Activated naive CD4-positive, alpha-beta T cell treated with Interleukin-2 at 50 U/mL for 16 hours (primary cell): ENCODE measurements at places on chromosomes 2 and 18.

GRCh38 chr18:73782405-73782804 is 365.2 kb downstream of the FBXO15 start:
- no peak for DNase-seq

DNA sequence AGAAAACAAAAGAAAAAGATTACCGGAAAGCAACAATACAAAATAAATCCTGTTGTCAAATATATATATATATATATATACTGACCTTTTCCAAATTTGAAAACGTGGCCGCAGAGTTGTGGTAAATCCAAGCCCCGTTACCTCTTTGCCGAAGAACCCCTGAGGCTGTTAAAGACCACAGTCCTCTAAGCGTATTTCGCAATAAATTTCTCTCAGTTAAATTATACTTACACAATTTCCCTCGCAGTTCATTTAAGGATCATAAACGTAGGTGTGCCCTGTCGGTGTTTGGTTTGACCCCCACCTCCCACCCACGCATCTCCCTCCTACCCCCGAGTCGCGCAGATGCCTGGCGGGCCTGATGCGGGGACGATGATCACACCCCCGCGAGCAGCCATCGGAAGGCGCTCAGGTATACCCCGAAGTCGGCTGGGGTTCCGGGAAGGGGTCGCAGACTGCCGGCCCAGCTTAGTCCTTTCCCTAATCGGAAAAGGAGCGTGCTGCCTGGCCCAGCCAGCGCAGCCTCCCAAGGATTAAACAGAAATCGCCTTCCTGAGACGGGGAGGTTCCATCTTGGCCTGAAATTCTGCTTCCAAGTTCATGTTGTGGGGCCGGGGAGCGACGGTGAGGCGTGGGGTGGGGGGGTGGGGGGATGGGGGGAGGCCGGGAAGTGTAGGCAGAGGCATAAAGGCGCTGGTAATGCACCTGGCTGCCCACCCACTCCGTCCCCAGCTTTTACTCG is 2.9 kb upstream of the MEIS1 start:
- DNase-seq: no peak

- DNase-seq: peak; percentile 45
Observed at GRCh38 chr2:8154936-8155335, 526.9 kb upstream of the ID2 start.

DNA sequence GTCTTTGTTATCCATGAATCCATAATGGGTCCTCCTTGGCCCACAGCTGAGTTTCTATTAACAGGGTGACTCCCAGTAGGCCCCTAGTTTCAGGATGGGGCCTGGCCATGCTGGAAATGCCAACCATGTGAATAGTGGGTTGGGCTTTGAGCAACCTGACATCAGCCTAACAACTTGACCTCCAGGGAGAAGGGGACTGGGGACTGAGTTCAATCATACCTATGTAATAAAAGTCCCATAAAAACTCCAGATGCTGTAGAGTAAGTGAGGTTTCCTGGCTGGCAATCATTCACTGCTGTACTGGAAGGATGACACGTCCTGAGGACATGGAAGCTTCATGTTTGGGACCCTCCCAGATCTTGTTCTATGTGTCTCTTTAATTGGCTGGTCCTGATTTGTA is 7.9 kb downstream of the REV1 start:
- DNase-seq: no peak

DNA sequence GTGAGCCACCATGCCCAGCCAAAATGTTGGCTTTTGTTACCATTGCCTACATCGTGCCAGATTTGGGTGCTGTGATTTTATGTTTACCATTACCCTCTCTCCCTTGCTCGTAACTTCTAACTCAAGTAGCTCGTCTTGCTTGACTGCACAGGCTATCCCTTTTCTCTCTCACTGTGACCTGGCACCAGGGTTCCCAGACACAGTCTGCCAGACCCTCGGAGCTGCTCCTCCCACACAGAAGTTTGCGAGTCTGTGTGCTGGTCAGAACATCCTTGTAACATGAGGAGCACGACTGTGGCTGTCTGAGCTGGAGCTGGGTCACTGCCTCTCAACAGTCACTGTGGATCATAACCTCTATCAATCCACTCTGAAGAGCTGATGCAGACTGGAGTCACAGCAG is 152.5 kb upstream of the ACKR3 start:
- DNase-seq: no peak

- no peak for DNase-seq
Observed at GRCh38 chr2:189540551-189540950, 40.0 kb downstream of the SLC40A1 start.

- no peak for DNase-seq
Observed at GRCh38 chr2:15945909-15946705, 5.8 kb downstream of the MYCN start.

DNA sequence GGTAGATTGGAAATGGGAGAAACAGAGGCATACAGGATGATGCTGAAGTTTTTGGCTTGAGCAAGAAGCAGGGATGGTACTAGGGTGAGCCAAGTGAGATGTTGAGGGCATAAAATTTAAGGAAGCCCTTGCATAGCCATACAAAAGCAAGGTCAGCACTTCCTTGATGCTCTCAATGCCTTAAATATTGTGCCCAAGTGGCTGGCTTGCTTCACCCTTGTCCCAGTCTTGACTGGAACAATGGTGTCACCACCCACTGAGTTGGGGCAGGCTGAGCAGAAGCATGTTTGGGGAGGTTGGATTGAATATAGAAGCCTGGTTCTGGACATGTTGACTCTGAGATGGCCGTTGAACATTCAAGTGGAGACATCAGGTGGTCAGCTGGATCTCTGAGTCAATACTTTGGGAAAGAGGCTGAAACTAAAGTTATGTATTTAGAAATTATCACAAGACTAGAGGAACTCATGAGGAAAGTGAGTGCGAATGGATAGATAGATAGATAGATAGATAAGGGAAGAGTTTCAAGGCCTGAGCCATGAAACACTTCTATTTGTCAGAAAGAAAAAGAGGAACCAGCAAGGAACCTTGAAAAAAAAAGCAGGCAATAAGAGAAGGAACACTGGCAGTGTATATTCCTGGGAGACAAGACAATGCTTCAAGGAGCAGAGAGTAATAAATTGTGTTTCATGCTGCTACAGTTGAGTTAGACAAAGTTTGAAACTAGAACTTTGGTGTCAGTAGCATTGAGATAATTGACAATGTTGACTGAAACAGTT is 43.0 kb upstream of the HNMT start:
- no peak for DNase-seq

GRCh38 chr2:72148837-72149555 is 1.3 kb upstream of the CYP26B1 start:
- peak; percentile 21 for DNase-seq

DNA sequence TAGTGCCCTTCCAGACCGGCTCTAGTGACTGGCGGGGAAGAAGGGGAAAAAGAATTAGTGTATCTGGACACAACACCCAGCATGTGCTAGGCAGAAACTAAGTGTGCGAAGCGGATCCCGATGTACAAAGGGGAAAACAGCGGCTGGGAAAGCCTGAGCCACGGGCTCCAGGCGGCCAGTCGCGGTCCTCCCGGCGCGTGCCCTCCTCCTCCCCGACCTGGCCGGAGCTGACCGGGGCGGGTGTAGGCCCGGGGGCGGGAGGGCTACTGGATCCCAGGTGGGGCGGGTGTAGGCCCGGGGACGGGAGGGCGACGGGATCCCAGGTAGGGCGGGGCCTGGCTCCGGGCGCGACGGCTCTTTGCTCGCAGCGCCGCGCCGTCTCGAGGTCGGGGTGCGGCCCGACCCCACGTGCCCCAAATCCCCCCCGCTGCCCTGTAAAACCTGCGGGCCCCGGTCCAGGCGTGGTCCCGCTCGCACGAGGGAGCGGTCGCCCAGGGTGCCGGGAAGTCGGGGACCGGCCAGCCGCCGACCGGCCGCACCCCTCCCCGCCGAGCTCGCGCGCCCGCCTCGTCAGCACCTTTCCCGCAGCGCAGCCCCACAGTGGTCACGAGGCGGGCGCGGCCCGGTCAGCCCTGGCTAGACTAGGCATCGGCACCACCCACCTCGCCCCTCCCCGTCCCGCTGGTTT is 48.8 kb downstream of the C2orf42 start:
- no peak for DNase-seq

DNA sequence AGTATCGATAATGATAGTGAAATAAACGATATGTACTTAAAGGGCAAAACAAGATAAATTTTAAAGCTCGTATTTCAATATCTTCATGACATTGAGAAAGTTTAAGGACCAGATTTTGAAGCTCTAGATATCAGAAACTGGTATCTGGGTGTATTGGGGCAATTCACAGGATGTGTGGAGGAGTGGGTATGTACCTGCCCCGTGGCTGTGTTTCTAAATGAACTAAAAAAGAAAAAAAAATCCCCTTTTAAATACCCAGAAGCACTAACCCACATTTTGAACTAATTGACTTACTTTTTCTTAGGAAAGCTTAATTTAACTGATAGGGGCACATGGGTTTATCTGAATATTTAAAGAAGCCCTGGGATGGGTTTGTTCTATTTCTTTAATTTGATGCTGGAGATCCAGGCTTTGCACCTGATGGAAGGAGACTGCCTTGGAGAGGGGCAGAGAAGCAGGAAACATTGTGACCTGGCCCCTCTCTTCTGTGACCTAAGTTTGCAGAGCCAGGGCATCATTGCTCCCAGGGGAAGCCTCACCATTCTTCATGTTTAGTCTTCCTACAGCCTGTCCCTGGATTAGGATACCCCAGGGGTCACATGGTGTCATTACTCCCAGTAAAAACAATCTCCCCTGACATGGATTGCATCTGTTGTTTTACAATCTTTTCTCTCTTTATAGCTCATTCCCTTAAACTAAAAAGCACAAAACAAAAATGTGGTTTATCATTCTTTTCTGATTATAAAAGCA is 7.6 kb upstream of the KCTD1 start:
- no peak for DNase-seq

GRCh38 chr18:3910512-3910911 is 460.5 kb downstream of the TGIF1 start:
- no peak for DNase-seq

DNA sequence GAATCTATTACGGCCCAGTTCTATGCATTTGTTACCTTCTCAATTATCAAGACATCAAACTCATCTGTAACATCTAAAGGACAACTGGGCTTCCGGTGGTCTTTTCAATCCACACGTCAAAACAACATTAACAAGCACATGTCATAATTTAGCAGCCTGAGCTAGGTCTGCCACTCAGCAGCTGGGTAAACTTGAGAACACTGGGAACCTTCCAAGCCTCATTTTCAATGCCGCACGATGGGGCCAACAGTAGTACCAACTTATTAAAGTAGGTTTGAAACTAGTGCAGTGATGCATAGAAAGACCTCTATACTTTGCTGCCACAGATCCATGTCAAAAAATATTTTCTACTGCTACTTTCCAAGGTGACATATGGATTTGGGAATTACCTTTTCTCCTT is 60.4 kb downstream of the COL4A4 start:
- DNase-seq: no peak

DNA sequence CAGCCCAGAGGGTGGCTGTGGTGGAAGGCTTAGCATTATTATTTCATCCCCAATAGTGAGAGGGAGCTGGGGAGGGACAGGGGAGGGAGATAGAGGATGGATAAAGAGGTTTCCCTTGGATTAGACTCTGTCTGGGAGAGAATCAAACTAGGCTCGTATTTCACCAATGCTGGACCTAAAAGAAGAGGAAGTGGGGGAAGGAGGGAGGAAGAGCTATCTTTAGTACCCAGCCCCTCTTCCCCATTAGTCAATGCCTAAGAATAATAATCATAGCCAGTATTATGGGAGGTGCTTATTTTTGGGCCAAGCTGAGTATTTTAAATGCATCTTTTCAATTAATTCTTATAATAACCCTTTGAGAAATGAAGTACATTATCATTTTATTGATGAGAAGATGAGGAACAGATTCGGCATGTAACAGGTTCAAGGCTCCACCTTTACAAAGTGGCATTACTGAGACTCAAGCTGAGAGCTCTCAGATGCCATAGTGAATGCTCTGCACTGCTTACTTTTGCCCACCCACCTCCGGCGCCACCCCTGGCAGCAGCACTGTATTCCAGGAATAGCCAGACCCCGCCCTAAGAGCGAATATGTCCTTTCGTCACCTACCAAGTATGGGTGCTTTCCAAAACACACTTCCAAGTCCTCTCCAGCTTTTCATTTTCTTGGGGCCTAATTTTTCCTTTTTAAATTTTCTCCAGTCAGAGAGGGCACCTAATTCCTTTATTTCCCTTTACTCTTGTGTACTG is 21.0 kb downstream of the PAX8 start:
- DNase-seq: no peak

GRCh38 chr2:38925982-38926381 is 36.3 kb downstream of the ARHGEF33 start:
- DNase-seq: no peak

GRCh38 chr2:852168-852567 is 98.5 kb upstream of the SNTG2 start:
- DNase-seq: no peak

GRCh38 chr2:31207790-31208189 is 9.5 kb downstream of the CAPN14 start:
- DNase-seq: no peak

DNA sequence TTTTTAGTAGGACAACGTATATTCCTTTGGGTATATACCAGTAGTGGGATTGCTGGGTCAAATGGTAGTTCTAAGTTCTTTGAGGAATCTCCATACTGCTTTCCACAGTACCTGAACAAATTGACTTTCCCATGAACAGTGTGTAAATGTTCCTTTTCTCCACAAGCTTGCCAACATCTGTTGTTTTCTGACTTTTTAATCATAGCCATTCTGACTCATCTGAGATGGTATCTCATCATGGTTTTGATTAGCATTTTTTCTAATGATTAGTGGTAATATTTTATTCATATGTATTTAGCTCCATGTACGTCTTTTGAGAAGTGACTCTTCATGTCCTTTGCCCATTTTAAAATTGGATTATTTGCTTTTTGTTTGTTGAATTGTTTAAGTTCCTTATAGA is 58.4 kb upstream of the CERS6 start:
- DNase-seq: no peak

- DNase-seq: no peak
Observed at GRCh38 chr2:47002480-47003381, 87.1 kb upstream of the MCFD2 start.

GRCh38 chr2:120389036-120389391 is 43.1 kb downstream of the INHBB start:
- no peak for DNase-seq

DNA sequence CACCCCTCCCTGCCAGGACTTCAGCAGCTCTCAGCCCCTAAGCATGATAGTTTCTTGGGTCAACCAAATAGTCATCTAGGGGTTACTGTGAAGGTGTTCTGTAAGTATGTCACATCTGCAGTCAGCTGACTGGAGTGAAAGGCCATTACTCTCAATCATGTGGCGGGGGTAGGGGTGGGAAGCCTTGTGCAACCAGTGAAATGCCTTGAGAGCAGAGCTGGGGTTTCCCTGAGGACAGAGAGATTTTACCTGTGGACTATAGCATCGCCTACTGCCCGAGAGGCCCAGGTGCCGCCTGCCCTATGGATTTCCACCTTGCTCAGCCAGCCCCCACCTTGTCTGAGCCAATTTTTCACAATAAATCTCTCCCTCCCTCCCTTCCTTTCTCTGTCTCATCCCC is 20.9 kb upstream of the KLF11 start:
- no peak for DNase-seq
